Muscle of arm (tissue), 14 donors: ENCODE measurements at places on chromosomes 3 and 15. TPM values are rescaled to one million over a fixed set of nuclear protein-coding genes. Genes with fewer than 3 reads are reported as not detected.

GRCh38 chr3:48795997-48796732 lies 51.5 kb downstream of the PRKAR2A start:
- DNase-seq = no peak

- no peak for DNase-seq
These were observed 14.2 kb downstream of the MAP4 start for GRCh38 chr3:48001991-48002390.

DNA sequence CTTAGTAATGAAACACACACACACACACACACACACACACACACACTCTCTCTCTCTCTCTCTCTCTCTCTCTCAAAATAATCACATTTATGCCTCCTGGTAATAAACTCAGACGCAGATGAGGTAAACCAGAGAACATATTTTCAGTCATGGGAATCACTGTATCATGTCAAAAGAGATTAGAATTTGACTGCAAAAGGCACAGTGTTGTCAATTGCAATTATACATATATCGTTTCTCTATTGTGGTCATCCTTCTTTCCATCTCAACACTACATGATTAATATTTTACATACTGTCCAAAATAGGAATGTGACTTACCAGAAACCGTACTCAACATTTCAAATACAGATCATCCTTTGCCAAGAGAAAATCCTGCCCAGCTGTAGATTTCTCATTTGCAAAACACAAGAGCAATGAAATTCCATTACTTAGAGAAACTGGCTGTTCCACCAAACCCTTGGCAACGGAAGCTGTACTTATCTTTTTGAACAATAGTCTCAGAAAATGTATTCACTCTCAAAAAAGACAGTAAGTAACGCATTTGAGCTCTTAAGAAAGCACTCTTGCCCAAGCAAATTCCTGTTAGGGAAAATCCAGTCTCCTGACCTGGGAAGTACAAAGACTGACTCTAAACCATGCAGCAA lies 24.3 kb downstream of the PDZRN3 start:
- DNase-seq = peak; percentile 90

DNA sequence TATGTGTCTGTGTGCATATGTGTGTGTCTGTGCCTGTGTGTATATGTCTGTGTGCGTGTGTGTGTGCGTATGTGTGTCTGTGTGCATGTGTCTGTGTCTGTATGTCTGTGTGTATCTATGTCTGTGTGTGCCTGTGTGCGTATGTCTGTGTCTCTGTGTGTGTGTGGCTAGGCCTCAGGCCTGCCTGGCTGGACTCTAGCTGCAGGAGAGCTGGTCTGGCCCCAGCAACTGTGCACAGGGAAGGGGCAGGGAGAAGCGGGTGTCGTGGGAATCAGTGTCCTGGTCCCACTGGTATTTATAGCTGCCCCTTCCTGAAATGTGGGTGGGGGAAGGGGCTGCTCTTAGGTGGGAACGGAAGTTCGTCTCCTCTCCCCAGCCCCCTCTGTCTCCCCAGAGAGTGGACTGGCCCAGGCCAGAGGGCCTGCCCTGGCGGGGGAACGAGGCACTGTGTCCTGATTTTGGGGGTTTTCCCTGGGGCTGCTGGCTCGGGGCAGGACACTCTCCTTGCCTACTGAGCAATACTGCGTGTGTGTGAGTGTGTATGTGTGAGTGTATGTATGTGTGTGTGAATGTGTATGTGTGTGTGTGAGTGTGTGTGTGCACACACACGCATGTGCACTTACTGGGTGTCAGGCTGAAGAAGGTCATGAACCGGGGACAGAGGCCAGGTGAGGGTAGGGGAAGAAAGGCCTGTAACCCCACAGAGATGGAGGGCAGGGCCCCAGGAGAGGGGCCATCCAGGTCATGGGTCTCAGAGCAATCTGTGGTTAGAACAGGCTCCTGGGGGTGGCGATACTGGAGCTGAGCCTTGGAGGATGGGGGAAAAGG lies 6.6 kb downstream of the CSPG4 start:
- DNase-seq = no peak

DNA sequence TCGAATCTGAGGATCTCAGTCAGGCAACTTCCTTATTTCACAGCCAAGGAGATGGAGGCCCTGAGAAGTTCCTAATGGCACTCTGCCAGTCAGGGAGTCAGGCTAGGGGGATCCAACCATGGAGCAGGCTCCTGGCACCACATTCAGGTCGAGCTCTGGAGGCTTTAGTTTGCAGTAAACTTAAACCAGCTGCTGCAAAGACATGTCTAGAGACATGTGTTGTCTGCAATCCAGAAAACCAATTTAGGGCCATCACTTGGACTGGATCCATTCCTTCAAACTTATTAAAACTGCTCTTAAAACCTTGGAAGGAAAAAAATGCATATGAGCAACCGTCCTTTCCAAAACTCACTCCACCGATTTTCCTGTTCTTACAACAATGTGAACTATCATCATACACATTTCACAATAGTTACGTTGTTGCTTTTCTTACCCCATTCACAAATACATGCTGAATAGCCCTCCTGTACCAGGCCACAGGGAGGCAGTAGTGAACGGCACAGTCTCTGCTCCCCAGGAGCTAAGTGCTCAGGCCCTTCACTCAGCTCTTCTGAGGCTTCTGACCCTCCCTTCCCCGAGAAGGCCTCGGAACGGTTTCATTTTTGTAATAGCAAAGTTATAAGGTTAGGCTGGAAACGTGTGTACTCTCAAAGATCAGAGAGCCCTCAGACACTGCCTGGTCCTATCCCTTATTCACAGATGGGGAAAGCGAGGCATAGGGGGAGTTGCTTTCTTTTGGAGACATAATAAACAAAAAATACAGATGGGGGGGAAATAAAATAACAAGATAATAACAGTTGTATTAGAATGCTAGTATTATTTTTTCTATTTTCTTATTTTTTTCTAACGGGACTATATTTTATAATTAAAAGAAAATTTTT lies 20.1 kb downstream of the RFT1 start:
- DNase-seq = peak; percentile 74

- DNase-seq = no peak
These were observed 54.3 kb downstream of the LRRN1 start for GRCh38 chr3:3853544-3853943.

DNA sequence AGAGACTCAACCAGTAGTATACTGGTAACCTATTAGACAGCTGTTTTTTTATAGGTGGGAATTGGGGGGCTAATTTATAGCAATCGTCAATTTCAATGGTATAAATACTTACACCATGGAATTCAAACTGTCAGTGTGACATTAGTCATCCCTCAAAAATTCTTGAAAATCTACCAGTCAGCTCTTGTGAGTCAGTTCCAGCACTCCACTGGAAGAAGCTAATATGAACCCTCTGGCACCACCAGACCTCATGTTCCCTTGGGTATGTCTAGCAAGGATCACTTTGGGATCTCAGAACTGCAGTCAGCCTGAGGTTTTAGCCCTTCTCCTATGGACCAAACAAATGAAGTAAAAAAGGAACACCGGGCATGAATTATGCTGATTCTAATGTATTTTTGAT lies 11.8 kb upstream of the UACA start:
- no peak for DNase-seq

The ARGFX gene
- not detected for polyA plus RNA-seq
